H4 (cell line): ENCODE measurements at places on chromosomes 12 and 14. TPM values are rescaled to one million over a fixed set of nuclear protein-coding genes. Genes with fewer than 3 reads are reported as not detected.
A peak's percentile ranks its signal among the peaks of the same experiment; 100 is the strongest.

DNA sequence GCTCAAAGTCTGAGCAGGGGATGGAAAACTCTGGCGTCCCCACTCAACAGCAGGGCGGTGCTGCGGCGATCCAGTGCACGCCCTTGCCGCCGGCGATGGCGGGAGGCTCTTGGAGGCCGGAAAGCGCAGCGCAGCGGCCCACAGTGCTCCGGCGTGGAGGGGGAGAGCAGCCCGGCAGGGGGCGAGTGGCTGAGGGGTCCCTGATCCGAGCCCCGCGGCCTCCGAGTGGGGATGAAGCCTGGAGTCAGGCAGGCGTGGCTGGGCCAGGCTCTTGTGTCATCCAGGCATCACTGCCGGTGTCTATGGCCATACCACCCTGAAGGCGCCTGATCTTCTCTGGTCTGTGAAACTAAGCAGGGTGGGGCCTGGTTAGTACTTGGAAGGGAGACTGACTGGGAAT lies 183.1 kb downstream of the ALG10 start:
- DNase-seq = no peak

GRCh38 chr12:1936406-1937320 lies 18.2 kb upstream of the CACNA2D4 start:
- DNase-seq = peak; percentile 86

DNA sequence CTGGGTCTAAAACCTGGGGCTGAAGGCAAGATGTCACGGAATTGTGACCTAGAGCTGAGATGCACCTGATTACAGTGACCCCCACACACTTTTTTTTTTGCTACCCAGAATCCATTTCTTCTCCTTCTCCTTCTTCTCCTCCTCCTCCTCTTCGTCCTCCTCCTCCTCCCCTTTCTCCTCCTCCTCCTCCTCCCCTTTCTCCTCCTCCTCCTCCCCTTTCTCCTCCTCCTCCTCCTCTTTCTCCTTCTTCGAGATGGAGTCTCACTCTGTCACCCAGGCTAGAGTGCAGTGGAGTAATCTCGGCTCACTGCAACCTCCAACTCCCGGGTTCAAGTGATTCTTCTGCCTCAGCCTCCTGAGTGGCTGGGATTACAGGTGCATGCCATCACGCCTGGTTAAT lies 19.4 kb upstream of the FLVCR2 start:
- no peak for DNase-seq

DNA sequence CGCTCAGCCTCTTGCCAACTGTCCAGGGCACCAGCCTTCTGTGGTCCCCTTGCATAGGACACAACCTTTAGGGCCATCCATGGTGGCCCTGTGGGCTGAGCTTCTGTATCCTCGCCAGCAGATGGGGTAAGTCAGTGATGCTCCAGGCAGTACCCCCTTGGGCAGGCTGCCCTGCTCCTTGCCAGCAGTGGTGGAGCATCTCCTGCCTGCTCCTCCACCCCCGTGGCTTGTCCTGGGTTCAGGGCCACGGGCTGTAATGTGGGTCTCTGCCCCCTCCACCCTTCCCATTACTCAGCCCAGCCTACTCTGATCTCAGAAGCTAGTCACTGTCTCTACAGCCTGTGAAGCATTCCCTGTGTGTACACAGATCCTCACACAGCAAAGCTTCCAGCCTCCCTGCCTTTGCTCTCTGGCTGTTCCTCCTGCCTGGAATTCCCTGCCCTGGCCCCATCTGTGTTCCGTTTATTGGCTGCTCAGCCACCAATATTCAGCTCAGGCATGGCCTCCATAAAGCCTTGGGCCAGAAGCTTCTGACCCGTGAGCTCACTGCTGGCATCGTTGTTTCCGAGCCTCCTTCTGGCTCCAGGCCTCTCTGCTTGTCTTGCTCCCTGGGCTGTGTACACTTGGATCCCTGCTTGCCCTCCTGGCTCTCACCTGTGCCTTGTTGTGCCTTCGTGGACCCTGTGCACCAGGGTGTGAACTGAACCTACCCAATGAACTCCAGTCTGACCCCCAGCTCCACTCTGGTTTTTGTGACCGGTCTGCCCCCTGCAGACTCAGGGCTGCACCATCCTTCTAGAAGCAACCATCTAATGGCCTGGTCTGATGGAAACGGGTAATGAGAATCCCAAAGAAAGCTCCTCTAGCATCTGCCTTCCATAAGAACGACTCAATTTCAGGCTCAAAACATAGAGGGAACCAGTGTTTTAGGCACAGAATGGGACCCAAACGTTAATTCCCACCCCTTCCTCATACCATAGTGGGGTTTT lies 177.0 kb upstream of the PRMT8 start:
- peak; percentile 49 for DNase-seq

DNA sequence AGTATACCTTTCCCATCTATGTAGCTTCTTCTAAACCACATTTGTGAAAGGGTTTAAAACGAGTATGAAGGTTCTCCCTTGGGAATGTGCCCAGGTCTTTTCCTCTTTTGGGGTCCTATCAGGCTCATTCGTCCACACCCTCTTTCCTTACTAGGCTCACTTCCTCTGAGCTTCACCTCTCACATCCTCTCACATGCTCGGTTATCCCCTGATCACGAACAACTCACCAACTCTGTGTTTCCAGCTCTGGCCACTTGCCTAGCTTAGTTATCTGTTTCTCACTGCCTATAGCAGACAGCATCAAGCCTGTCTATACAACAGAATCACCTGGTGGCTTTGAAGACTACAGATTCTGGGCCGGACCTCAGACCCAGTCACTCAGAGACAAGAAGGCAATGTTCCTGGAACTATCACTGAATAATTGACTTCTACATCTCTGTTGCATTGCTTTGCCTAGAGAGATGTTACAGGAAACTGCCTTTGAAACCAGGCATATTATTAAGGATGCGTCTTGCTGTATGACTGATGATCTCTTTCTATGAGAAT lies 158.2 kb downstream of the FOXN3 start:
- no peak for DNase-seq

GRCh38 chr12:54419088-54419887 lies at the start of gene ITGA5:
Gene ITGA5 (minus strand): TSS chr12:54419266. CDS start chr12:54419198, 68 bp downstream.
- peak; percentile 48 for DNase-seq

- no peak for DNase-seq
These were observed 22.1 kb downstream of the PSMC1 start for GRCh38 chr14:90278199-90279175.

GRCh38 chr14:93121030-93121834 lies 5.5 kb upstream of the ITPK1 start:
- DNase-seq = no peak

GRCh38 chr12:89756585-89757398 lies 48.2 kb upstream of the ATP2B1 start:
- DNase-seq = peak; percentile 96

DNA sequence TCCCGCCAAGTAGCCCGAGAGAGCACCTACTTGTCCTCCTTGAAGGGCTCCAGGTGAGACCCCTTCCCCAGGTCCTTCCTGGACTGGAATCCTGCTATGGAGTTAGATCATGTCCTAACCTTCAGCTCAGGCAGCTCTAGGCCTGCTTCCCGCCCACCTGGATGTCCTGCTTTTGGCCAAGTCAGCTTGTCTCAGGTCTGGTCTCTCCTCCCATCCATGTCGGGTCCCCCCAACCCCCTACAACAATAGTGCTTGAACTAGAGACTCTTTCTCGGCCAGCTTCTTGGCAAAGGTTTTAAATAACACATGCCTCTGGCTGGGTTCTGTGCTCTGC lies 3.6 kb downstream of the NAB2 start:
- DNase-seq = peak; percentile 2

DNA sequence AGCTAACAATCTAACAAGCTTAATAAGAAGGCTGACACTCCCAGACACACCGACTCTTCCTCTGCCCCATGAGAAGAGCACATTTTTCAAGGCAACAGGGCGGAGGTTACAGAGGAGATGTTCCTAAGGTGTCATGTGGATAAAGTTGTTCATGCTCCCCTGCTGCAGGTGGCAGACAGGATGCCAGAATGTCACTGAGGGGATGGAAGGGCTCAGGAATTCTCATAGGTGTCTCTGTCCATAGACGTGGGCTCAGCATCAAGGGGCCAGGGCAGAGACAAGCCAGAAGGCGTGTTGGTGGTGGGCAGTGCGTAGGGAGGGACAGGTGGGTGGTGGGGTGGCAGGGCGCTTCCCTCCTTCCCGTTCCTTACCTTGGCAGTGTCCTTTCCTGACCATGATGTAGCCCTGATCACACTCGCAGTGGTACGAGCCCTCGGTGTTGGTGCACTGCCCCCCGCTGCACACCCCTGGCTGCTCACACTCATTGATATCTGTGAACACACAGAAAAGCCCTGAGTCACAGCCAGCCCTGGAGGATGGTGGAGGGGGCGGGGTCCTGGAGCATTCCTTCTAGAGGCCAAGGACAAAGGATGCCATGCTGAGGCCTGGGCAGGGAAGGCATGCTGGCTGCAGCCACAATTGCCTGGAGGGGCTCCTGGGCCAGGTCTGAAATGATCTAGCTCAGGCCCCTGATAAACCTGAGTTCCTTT lies 23.0 kb downstream of the ISCA2 start:
- peak; percentile 68 for DNase-seq

DNA sequence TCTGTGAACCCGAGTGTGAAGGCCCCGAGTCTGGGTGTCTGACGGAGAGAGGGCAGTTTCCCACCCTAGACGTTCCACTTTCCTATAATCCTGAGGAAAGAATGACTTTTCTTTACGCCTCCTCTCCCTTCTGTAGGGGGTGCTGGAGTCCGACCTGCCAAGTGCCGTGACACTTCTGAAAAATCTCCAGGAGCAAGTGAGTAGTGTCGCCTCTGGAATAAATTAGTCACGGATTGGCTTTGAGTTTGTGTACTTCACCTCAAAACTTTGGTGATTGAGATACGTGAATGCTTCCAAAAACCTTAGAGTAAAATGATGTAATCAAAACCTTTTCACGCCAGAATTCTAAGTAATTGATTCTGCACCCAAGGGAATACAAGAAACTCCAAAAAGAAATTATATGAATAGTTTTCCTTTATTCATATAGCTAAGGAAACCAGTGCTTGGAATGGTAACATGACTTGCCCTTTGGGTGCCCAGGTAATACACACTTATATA lies 452 bp downstream of the NGDN start:
- DNase-seq = no peak

GRCh38 chr12:115362339-115362976 lies 678.5 kb upstream of the TBX3 start:
- DNase-seq = no peak

DNA sequence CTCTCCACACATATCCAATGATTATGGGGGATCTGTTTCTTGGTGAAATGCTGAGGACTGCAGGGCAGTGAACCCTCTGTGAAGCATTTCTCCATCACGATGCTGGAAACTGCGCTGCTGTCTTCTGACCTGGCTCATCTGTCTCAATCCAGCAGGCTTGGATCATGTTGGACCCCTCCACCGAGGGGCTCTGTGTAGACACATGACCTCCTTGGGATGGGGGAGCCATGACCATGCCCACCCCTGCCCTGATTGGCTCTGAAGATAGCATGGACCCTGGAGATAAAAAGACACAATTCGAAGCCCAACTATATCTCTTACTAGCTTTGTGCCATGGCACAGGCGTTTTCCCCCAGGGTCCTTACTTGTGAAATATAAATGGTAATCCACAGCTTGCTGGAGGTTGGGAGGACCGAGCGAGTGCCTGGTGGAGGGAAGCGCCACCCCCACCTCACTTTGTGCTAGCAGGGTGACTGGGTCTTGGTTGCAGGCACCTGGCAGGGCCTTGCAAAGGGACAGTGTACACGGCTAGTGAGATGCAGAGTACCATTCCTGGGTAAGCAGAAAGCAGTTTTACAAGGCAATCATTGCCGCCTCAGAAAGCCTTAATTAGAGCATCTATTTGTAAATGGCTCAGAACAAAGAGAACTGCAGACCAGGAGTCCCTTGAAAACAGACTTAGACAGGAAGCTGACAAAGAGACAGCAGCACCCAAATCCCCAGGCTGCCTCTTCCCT lies 2.4 kb upstream of the KRT83 start:
- DNase-seq = no peak

DNA sequence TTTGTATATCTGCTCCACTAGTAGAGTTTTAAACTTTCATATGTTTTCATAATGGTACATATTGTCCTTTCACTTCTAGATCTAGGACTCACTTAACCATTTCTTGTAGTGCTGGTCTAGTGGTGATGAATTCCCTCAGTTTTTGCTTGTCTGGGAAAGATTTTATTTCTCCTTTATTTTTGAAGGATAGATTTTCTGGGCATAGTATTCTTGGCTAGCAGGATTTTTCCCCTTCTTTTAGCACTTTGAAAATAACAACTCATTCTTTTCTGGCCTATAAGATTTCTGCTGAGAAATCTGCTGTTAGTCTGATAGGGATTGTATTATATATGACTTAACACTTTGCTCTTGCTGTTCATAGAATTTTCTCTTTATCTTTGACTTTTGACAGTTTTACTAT lies 69.3 kb downstream of the CAND1 start:
- DNase-seq = no peak

DNA sequence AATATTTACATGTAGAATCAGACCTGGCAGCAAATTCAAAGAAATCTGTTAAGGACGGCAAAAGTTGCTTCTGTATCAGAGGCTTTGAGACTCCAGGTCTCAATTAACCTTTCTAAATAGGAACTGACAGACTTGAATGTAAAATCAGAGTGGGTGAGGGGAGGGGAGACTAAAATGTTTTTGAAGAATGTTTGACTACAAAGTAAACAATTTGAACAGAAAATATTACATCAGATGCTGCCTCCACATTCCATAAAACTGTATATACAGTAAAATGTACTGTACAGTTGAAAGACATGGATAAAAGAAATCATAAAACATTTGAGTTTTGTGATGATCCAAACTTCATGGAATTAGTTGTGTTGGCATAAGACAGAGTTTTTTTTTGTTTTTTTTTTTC lies 49.5 kb upstream of the POC1B start:
- DNase-seq = no peak

- no peak for DNase-seq
These were observed 26.9 kb downstream of the DAAM1 start for GRCh38 chr14:59215322-59215721.

DNA sequence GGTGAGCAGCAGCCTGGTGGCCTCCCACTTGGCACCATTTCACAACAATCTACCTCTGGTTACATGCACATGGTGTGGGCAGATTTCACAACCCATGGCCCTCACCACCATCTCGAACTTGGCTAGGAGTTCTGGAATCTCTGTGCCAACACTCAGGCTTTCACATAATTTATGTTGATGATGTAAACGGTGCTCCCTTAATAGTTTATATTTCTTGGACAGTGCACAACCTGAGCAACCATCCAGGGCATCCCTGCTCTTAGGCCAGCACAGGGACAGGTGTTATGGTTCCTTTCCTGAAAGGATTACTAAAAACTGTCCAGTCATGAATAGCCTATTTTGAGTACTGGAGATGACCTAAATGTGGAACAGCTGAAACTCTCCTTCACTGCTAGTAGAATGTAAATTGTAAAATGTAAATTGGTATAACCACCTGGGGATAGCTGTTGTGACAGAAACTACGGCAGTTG lies 28.6 kb downstream of the ABCB9 start:
- peak; percentile 67 for DNase-seq

- no peak for DNase-seq
These were observed 238.3 kb downstream of the GALC start for GRCh38 chr14:87754520-87755223.

- no peak for DNase-seq
These were observed 297.5 kb upstream of the SLC16A7 start for GRCh38 chr12:59298296-59298695.

The TOMM20L gene
- not detected in 2 replicates for total RNA-seq

The LGMN gene
- total RNA-seq = 30.1 and 38.5 TPM in 2 replicates

The B3GNT4 gene
- 0.29 TPM in 1 of 2 replicates, not detected in the other for total RNA-seq

The OR10A7 gene
- total RNA-seq = not detected in 2 replicates

The USP5 gene
- 86.2 and 91.4 TPM in 2 replicates for total RNA-seq

The CPM gene
- 0.45 and 1.7 TPM in 2 replicates for total RNA-seq

The NKX2-1 gene
- 0.06 and 0.62 TPM in 2 replicates for total RNA-seq

The RAN gene
- total RNA-seq = 983 and 1,090 TPM in 2 replicates

The FAM222A gene
- total RNA-seq = 0.68 and 1.2 TPM in 2 replicates

The TGM1 gene
- total RNA-seq = 0.12 and 0.74 TPM in 2 replicates
